ENCODE measurements at places on chromosomes 11 and 22.
A peak's percentile ranks its signal among the peaks of the same experiment; 100 is the strongest.

GRCh38 chr22:49755631-49756001 is 72.1 kb downstream of the BRD1 start:
- DNase-seq = no peak

- no peak for DNase-seq
Observed at GRCh38 chr11:73404048-73404447, 27.8 kb downstream of the RELT start.

- no peak for DNase-seq
Observed at GRCh38 chr11:117925198-117925925, 3.8 kb downstream of the TMPRSS13 start.

DNA sequence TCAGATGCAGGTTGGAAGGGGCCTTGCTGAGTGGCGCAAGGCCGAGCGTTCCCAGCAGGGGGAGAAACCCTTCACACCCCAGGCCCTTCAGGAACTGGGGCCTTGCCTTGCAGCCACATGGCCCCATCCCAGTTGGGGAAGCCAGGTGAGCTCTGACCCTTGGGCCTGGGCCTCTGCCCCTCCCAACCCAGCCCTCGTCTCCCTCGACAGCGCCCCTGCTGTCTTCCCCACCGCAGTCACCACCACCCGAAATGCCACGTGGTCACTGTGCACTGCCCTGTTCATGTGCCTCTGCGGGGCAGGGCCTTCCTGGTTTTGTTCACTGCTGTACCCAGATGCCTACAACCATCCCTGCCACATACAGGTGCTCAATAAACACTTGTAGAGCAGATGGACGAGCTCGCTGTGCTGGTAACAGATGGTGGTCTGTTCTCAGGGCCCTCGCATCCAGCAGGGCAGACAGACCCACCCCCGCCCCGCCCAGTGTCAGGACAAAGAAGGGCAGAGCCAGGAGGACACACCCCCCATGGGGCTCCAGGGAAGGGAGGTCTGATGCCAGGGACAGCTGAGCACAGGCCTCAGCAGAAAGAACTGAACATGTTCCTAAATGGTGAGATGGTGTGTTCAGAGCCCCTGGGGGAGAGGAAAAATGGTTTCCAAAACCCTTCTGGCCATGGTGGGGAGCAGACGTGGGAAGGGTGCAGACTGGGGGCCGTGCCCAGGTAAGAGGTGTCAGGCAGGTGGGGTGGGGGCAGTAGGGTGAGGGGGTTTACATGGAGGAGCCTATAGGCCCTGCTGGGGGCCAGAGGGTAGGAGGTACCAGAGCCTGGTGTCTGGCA is 3.7 kb downstream of the POLR2L start:
- no peak for DNase-seq

- DNase-seq = no peak
Observed at GRCh38 chr22:35305525-35306070, 5.9 kb downstream of the TOM1 start.

- no peak for DNase-seq
Observed at GRCh38 chr11:27696961-27697360, 3.3 kb downstream of the BDNF start.

- DNase-seq = peak; percentile 36
Observed at GRCh38 chr11:46295312-46296058, 18.0 kb downstream of the CREB3L1 start.

DNA sequence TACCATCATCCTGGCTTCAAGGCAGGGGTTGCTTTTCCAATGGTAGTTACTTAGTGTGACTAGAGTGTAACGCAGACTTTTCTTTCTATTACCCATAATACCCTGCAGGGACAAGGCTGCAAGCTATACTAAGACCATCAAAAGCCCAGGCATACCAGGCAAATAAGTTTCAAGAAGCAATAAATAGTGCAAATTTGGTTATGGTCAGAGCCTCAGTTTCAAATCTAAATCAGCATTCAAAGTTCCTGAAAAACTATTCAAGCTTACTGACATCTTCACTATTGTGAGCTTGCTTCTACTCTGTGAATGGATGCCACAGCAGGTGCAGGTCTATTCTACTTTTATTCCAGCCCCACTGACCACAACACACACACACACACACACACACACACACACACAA is 2.5 kb upstream of the HBB start:
- no peak for DNase-seq

DNA sequence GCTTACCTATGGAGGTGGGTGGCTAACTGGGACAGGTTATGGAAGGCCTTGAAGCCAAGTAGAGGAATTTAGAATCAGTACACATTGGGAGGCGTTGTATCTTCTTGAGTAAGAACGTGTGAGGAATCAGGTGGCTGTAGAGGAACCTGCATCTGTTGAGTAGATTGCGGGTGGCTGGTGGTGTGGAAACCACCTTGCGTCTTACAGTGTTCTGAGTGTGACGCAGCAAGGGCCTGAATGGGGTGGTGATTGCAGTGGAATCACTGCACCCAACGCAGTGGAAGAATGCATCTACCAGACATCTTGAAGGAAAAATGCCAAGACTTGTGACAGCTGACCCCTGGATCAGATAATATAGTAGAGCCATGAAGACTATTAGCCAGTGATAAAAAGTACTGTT is 110.8 kb upstream of the NNMT start:
- DNase-seq = no peak

DNA sequence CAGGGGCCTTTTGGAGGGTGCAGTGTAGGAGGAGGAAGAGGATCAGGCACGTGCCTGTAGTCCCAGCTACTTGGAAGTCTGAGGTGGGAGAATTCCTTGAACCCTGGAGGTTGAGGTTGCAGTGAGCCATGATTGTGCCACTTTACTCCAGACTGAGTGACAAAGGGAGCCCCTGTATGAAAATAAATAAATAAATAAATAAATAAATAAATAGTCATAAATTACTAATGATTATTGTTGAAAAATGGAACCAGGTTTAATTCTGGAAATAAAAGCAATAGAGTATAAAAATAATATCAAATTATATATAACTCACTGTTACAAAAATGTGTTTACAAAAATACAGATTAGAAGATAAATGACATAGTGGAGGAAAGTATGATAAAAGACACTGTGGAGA is 37.9 kb downstream of the GRIA4 start:
- no peak for DNase-seq

DNA sequence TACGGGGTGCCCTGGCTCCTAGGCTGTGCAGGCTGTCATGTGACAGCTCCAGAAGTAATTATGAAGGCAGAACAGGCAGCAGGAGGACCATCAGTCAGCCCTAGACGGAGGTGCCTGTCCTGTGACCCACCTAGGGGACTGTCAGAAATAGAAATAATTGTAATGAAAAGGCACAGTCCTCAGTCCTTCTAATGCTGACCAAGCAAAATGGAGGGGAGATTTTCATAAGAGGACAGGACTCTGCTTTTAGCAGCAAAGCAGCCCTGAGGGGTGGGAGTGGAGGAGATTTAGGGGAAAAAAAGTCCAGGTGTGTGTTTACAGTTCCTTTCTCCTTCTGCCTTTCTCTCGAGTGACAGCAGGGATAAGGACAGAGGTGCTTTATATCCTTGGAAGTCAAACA is 108.3 kb upstream of the KIRREL3 start:
- no peak for DNase-seq

- no peak for DNase-seq
Observed at GRCh38 chr11:47388697-47389576, 10.6 kb upstream of the SPI1 start.

DNA sequence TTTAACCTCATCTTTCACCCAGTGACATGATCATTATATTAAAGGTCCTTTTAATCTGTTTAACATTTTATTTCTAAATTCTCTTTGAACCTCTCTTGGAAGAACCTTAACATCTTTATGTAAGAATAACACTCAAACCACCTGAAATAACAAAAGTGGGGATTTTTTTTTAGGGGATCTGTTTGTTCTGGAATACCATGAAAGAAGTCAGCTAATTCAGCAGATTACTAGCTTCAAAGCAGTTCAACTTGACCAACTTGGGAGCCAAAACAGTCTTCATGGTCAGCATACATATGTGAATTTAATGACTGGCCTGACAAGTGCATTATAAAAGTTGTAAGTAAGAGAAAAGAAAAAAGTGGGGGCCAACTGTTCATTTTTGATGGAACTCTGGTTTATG is 52.3 kb downstream of the CCDC34 start:
- no peak for DNase-seq

DNA sequence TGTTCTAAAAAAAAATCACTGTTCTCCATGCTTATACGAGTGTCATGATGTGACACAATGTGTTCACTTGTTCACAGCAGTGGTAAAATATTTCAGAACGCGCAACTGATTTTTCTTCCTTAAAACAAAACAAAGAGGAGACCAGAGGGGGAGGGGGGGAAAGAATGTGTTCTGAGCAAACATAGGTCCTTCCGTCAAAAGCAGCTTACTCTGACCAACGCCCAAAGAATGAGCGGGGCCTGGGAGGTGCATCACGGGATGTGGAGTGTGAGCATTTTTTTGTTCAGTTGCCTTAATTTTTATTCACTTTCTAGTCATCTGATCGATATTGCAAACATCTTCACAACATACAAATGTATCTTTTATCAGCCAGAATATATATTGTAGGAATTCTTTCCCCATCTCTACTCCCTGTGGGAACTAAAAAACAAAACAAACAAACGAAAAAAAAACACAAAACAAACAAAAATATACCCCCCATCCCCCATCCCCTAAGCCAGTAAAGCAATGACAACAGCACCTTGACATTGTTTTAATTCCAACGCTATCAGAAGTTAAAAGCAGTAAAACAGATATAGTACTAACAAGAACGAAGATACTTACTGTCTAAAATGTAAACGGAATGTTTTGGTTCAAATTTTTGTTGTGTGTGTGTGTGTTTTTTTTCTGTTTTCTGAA is 43.3 kb downstream of the BDNF start:
- no peak for DNase-seq

DNA sequence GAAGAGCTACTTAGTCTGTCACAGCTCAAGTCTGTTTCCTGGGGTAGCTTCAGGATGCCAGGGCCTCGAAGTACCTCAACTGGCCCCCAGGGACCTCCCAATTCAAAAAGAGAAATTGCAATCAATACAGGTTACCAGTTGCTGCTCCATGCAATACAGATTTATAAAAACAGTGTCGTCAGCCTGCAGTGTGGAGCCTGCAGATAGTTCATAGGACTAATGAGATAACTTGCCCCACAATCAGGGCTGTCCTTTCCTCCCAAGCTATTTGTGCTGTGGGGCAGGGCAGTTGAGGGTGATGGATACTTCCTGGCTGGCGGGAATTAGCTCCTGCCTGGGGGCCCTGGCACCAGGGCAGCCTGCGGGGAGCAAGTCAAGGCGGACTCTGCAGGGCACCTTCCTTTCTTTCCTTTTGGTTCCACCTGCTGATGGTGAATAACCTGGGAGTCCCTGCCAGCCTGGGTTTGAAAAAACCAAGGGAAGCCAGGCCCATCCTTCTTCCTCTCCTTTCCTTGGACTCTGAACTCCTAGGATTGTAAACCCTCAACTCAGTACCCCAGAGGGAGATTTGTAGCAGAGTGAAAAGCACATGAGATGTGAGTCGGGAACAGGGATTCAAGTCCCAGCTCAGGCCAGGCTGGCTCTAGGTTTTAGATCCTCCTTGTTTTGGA is 216.6 kb downstream of the CEP164 start:
- no peak for DNase-seq
